Osteoblast (primary cell): ENCODE measurements at places on chromosomes 4 and X. TPM values are rescaled to one million over a fixed set of nuclear protein-coding genes. Genes with fewer than 3 reads are reported as not detected.

DNA sequence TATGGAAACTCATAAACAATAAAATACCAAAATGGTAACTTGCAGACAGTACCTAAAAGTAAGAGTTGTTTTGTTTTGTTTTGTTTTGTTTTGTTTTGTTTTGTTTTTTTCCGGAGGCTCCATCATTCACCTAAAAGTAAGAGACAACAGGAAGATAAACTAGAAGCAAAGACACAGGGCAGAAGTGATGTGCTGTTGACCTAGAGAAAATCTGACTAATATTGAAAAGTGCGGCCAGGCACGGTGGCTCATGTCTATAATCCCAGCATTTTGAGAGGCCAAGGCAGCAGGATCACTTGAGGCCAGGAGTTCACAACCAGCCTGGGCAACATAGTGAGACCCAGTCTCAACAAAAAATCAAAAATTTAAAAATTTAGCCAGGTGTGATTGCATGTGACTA is 5.6 kb upstream of the CENPC start:
- H3K36me3 ChIP-seq = no peaks in the 10 kb centered on the region
- H3K27ac ChIP-seq = no peak overlapping the region
- no peak for DNase-seq
- no peak overlapping the region for H3K4me3 ChIP-seq
- H3K4me1 ChIP-seq = no peaks in the 10 kb centered on the region

DNA sequence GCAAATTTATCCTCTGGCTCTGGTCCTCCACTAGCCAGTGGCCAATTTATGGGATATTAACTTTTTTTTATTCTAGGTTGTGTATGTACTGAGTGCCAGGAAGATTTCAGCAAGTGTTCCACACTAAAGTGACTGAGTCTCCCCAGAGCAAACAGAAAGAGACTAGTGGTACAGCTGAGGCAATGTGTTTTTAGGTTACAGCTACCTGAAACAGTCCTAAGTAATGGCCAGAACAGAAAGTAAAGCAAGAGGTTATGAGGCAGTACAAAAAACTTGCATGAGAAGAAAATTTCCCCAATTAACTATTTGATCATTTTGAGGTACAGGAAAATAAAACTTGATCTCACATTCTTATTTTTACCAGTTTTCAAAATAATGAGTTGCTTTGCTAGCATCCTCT is 31.2 kb downstream of the PRDM8 start:
- no peaks in the 10 kb centered on the region for H3K36me3 ChIP-seq
- DNase-seq = no peak
- H3K4me3 ChIP-seq = no peak overlapping the region
- H3K27ac ChIP-seq = no peak overlapping the region
- H3K4me1 ChIP-seq = peaks cover 28% of the 10 kb centered on the region

- no peak overlapping the region for H3K4me3 ChIP-seq
- no peak overlapping the region for H3K27ac ChIP-seq
- H3K36me3 ChIP-seq = no peaks in the 10 kb centered on the region
- DNase-seq = no peak
- no peaks in the 10 kb centered on the region for H3K27me3 ChIP-seq
These were observed 56.2 kb upstream of the S100G start for GRCh38 chrX:16593801-16594200.

- no peaks in the 10 kb centered on the region for H3K36me3 ChIP-seq
- no peak overlapping the region for H3K4me3 ChIP-seq
- no peaks in the 10 kb centered on the region for H3K27me3 ChIP-seq
- no peak overlapping the region for H3K27ac ChIP-seq
These were observed 378.1 kb downstream of the PDGFC start for GRCh38 chr4:156593464-156593863.

DNA sequence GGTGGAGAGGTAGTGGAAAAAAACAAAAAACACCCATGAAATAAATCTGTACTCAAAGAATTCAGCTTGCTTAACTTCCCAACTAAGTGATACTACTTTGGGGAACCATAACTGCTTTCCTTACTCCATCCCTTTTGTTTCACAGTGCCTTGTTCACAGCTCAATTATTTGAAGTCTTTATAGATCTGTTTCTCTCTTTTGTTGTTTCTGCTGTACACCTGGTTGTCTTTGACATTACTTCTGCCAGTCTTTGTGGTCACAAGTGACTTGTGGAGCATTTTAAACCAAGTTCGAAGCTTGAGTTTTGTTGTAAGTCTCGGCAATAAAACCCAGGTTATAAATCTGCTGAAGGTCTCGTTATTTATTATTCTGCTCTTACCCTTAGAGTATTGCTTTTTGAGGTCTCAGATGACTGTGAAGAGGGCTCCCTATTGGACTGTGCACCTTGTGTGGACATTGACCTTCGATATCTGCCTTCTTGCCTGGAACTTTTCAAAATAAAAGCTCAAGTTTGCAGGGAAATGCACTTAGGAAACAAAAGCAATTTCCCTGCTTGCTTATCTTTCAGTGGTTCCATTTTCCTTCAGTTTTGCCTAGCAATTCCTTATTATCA is 59.8 kb downstream of the ANK2 start:
- no peaks in the 10 kb centered on the region for H3K36me3 ChIP-seq
- peaks cover 2% of the 10 kb centered on the region for H3K27me3 ChIP-seq
- no peak for DNase-seq
- no peaks in the 10 kb centered on the region for H3K4me1 ChIP-seq
- no peak overlapping the region for H3K27ac ChIP-seq

GRCh38 chrX:71315917-71316316 is 14.4 kb downstream of the ITGB1BP2 start:
- H3K36me3 ChIP-seq = no peaks in the 10 kb centered on the region
- no peak overlapping the region for H3K4me3 ChIP-seq
- peaks cover 6% of the 10 kb centered on the region for H3K4me1 ChIP-seq
- H3K27me3 ChIP-seq = no peaks in the 10 kb centered on the region

GRCh38 chr4:10625131-10625530 is 59.4 kb downstream of the CLNK start:
- DNase-seq = no peak
- H3K4me1 ChIP-seq = no peaks in the 10 kb centered on the region
- H3K4me3 ChIP-seq = no peak overlapping the region
- no peak overlapping the region for H3K27ac ChIP-seq
- H3K36me3 ChIP-seq = no peaks in the 10 kb centered on the region

SSX2B gene
- not detected in 2 replicates for total RNA-seq

TCEAL3 gene
- 12.7 and 13.0 TPM in 2 replicates for total RNA-seq

TMEM255A gene
- under 0.01 and 0.29 TPM in 2 replicates for total RNA-seq
